Fibroblast of skin of left biceps (primary cell): ENCODE measurements at places on chromosomes 12 and 14.

GRCh38 chr14:94531187-94531586 is 21.9 kb upstream of the SERPINA12 start:
- no peak for DNase-seq

GRCh38 chr14:61322799-61323290 is 1.5 kb downstream of the PRKCH start:
- no peak for DNase-seq

DNA sequence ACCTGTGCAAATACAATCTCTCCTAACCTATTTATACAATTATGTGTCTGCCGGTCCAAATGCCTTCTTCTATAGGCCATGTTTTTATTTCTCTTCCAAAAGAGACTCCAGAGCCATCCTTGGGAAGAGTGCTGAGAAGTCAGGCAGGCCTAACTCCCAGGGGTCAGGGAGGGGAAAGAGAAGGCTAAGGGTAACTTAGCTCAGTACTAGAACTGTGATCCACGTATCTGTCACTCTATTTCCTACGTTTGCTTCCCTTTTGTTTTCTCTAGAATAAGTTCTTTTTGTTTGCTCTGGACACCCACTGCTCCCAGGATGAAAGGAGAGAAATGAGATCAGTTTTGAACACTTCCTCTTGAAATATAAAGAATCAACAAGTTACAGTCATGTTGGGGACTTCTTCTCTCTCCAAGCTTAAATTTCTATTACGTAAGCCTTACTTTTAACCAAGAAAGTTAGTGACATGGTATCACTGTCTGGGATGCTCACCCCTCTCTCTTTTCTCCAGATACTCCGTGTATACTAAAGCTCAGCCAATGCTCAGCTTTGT is 79.2 kb downstream of the DAD1 start:
- DNase-seq, result no peak

DNA sequence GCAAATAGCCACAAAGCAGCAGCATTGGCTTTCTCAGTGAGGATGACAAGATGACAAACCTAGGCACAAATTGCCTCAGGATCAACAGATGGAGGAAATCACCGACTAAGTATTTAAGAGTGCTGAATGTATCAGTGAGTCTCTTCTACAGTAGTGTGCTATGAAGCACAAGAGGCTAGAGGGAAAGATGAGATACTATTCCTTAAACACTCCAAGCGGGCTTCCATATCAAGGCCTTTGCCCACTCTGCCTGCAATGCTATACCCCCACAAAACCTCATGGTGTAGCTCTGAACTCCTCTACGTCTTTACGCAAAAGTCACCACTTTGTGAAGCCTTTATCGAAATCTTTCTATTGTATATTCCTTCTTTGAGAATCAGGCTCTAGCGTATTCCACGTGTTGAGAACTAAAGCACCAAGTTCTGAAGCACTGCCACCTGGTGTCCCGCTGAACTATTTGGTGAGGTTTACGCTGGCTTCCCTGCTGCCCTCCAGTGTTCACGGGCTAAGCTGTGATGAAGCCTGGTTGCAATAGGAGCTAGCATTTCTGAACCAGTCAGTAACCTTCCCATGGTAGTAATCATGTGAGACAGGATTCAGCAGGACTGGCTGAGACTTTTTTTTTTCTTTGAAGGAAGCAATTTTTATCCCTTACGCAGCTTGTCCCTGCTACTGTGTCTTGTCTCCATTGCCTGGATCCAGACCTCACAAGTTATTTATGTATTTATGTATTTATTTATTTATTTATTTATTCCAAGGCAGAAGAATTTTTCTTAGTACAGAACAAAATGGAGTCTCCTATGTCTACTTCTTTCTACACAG is 426.5 kb upstream of the OR4E1 start:
- peak; percentile 0 for DNase-seq

GRCh38 chr12:3150931-3151835 is 74.0 kb downstream of the TSPAN9 start:
- DNase-seq, result no peak

DNA sequence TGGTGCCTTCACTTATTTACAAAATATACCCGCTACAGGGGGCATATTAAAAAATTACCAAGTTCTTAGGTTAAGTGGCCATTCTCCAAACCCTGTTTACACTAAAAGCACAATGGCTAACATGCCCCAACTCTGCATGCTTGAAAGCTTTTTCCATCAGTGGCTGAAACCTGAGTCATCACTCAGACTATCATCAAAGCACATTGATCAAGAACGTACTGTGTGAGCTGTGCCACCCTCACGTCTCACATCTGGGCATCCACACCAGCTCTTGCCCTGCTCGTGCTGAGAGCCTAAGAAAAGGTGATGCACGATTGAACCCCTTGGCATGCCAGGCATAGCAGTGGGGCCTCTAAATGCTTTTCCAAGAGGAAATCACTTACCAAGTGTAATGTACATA is 13.2 kb downstream of the AQP6 start:
- DNase-seq, result no peak

DNA sequence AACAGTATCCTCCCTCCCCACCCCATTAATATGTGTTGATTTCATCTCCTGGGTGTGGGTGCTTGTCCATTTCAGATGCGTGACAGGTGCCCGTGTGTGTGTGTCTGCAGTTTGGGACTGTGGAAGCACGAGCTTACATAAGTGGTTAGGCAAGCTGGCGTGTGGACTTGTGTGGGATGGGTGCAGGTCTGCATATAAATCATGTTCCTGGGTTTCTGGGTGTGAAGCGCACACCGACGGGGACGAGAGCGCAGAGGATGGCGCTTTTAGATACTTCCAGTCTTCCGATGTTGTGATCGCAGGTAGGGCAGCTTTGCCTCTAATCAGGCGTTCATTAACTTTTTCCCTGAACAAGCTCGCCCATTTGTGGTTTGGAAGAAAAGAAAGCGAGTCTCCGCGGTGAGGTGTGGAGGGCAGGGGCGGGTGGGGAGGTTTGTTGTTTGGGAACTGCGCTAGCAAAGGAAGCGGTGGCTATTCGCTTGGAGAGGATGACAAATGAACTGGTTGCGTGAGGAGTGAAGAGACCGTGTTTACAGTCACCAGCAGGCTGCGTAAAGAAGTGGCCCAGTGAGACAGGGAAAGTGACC is 865 bp downstream of the RGS6 start:
- no peak for DNase-seq

DNA sequence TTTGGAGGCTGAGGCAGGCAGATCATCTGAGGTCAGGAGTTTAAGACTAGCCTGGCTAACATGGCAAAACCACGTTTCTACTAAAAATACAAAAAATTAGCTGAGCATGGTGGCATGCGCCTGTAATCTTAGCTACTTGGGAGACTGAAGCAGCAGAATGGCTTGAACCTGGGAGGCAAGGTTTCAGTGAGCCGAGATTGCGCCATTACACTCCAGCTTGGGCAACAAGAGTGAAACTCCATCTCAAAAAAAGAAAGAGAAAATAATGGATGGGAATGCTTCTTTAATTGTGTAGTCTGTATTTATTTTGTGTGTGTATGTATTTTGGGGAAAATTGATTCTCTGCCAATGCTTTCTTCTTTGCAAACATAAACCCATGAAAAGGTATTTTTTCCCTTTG is 32.5 kb downstream of the SRGAP1 start:
- no peak for DNase-seq

- no peak for DNase-seq
These were observed 136.1 kb downstream of the PAPOLA start for GRCh38 chr14:96638041-96638855.
